Kidney capillary endothelial cell (primary cell): ENCODE measurements at places on chromosomes 7 and 10.

- no peak for DNase-seq
These were observed 393.1 kb downstream of the EXOC4 start for GRCh38 chr7:133645884-133646391.

- DNase-seq = peak; percentile 78
These were observed 27.9 kb downstream of the MTURN start for GRCh38 chr7:30162622-30163124.

DNA sequence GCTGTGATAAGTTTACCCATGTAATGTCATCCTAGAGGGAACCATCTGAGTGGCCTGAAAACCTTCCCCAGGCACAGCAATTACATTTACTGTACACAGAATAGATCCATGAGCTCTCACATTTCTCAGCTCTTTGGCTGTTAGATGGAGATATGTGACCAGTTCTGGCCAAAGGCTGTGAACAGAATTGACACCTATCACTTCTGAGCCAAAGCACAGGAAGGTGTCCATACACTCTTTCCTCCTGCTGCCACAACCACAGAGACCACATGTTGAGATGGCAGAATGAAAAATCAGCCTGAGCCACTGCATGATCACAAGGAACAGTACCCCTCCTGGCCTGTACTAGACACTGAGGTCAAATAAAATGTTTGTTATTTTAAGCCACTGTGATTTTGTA lies 44.3 kb upstream of the ATOH7 start:
- DNase-seq = no peak

DNA sequence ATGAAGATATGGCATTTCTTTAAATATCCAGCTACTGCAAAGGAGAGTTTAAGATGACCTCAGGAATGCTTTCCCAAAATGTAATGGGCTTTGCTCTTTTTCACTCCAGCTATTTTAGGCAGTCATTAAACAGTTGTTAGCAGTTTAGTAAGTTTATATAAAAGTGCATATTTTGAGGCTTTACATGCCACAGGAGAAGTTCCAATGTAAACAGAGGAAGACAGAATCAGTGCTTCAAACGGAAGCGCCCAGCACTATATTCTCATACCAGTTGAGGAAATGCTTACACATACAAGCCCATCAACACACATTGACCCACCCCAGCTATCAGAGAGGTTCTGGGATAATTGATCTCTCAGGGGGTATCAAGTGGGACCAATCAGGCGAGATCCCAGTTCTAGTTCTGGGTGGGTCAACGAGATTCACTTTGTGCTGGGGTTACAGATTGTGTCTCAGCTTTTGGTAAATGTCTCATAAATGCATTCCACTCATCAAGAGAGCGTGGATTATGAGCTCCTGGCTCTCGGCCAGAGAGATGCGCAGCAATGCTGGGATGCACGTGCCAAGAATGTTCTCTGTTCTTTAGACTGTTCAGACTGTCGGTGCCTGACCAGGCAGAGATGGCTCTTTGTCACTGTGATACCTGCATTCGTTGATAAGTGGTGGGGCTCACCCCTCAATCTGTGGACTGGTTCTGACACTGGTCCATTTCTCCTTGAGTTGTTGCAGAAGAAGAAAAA lies 55.0 kb downstream of the CACNB2 start:
- DNase-seq = no peak

DNA sequence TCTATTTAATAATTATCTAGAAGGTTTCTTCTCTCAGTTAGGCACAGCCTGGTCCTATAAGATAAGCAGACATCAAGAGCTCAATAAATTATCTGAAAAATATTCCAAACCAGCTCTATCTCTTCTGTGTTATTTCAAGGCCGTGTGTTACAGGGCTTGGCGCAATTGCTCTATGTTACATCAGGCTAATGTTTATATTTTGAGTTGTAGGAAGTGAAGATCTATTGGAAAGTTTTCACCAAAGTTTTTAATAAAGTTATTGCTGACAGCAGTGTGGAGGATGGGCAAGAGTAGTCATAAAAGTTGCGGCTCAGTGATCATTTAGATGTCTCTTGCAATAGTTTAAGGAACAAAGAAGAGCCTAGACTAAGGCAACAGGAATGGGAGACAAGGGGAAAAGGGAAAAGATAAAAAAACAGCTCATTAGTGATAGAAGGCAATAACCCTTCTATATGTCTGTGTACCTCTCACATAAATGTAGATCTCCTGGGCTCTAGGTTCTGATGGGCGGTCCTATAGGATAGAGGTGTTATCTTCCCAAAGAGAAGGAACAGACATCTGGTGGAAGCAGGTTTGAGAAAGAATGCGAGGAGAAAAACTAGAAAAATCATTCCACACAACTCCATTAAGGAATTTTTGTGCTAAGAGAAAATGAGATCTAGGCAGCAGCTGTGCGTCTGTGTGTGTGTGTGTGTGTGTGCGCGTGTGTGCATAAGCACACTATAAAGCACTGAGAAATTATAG lies 5.9 kb upstream of the ANKRD7 start:
- DNase-seq = no peak

DNA sequence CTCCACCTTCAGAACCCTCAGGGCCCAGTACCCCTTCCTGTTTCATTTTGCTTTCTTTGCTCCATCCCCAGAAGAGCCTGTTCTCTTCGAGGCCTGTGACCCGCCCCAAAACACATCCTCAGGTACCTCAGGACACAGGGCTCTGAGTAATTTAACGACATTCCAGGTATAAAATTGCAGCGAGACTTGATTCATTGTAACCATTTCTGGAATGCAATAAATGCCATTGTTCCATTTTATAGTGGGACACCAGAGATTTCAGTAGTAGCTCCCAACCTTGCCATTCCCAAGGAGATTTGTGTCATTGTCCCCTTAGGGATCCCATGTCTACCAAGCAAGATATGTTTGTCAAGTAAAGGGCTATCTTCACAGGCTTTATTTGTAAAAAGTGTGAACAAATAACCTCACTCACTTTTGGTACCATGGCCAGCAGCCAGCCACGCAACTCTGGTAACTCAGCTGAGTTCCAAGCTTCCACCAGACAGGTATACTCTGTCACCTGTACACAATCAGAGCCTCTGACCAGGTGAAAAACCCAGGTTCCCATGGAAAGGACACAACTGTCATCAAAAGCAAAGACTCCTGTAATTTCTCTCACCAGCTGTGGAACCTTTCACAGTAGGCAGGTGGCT lies 441.3 kb downstream of the PLXNA4 start:
- DNase-seq = no peak

GRCh38 chr10:123677556-123677955 lies 11.4 kb downstream of the GPR26 start:
- DNase-seq = no peak

DNA sequence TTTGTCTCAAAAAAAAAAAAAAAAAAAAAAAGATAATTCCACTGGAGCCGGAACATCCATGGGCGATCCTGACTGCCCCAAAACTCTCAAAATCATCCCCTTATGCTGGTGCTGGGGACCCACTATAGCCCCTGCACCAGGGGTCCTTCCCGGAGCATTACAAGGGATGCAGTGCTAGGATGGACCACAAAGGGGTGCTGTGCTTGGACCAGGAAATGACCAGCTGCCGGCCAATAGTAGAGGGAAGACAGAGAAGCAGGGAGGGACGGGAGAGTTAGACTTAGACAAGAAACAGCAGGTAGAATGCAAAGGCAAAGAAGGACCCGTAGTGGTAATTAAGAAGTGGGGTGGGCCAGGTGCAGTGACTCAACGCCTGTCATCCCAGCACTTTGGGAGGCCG lies 40.5 kb downstream of the RCC1L start:
- DNase-seq = no peak

- DNase-seq = no peak
These were observed 267.0 kb downstream of the FRMD4A start for GRCh38 chr10:14063531-14064285.

DNA sequence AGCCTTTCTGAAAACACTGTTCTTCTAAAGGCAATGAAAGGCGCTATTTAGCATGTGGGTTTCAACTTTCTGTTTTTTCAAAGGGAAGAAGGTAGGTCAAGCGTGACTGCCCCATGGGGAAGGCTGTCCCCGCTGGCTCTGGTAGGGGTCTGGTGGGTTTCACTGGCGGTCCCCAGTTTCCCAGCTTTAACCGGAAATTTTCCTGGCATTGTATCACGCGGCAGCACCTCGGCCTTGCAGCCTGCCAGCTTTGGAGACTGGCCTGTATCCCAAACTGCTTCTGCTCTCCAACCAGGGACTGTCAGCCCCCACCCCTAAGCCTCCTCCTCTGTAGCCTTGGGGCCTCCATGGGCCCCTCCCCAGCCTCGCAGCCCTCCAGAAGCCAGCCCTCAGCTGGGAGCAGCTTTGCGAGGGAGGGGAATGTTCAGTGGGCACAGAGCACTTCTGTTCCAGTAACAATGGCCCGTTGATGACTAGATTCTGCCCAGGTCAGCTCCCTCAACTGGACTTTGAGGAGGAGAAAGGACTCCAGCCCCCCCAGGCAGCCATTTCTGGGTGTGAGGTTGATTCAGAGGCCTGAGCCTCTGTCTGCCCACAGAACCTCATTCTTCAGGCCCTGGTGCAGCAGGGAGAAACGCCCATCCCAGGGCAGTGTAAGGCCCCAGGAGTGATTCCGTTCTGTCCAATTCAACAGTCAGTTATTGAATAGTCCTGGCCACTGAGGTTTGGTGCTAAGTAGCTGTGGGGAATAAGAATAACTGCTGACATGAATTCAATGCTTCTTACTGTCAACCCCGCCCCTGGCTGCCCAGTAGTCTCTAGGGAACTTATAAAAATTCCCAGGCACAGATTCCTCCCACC lies 17.1 kb downstream of the CHST3 start:
- no peak for DNase-seq

DNA sequence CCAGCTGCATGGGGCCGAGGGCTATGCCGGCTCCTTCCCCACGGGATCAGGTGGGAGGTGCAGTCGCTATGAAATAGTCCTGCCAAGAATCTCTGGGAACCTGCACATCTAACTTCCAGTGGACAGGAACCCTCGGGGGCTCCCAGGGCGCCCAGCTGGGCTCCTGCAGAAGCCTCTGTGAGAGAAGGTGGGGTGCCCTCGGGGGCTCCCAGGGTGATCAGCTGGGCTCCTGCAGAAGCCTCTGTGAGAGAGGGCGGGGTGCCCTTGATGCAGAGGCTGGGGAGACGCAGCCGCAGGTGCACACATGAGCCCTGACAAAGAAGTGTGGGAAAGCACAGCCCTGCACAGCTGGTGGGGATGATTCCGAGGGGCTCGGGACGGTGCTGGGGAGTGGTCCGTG lies 5.9 kb downstream of the VENTX start:
- no peak for DNase-seq

GRCh38 chr7:14228341-14228740 lies 238.9 kb upstream of the ETV1 start:
- no peak for DNase-seq

DNA sequence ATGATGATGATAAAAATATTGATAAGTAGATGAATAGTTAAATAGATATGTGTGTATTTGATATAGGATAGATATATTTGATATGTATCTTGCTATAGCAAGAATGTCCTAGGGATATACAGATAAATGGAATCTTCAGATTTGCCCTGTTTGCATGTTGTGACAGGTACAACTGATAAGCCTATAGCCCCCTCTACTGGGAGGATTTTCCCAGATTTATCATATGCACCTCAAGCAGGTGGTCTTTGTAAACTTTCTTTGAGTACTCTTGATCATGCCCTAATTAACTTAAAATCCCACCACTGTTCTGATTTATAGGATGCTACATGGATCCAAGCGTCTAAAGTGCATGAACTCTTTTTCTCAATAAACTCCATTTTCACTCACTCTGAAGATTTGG lies 1050.7 kb downstream of the SORCS3 start:
- DNase-seq = no peak

DNA sequence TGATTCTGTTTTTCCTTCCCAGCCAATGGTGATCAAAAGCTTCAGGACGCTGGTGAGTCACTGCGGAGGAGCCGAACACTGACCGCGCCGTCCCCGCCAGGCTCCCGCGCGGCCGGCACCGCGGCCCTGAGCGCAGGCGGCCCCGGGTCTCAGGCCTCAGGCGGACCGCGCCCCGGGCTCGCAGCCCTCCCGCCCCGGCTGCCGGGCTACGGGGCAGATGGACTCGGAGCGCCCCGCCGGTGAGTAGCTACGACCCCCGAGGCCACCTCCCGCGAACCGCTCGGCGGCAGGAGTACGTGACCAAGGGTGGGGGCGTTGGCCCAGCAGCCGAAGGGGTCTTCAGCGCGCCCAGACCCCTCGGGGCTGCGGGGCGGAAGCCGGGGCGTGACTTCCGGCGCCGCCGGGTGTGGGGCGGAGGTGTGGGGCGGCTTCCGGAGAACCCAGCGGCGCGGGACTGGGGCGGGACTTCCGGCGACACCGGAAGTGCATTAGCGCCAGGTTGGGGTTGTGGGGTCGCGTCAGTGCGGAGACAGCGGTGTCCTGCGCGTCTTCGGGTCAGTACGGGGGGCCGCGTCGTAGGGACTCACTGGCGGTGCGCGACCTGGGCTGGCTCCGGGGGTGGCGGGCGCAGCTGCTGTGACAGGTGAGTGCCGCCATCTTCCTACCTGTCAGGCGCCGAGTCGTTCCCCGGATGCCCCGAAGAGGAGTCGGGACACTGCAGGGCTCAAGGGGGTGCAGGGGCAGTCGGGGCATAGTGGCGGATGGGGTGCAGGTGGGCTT lies at the start of gene WDR37:
WDR37 (plus strand) TSS at position 60 of the 780 bp plus-strand sequence. CDS start 15,771 bp downstream, outside the sequence.
- peak; percentile 79 for DNase-seq

GRCh38 chr7:87075671-87076404 lies 16.4 kb upstream of the ELAPOR2 start:
- no peak for DNase-seq

GRCh38 chr10:112535531-112535951 lies 88.5 kb downstream of the VTI1A start:
- no peak for DNase-seq

GRCh38 chr10:105706281-105707026 lies 1065.4 kb downstream of the SORCS3 start:
- no peak for DNase-seq

GRCh38 chr7:28078036-28078901 lies 102.3 kb downstream of the JAZF1 start:
- peak; percentile 54 for DNase-seq

- no peak for DNase-seq
These were observed 121.2 kb upstream of the PITRM1 start for GRCh38 chr10:3293581-3294431.

DNA sequence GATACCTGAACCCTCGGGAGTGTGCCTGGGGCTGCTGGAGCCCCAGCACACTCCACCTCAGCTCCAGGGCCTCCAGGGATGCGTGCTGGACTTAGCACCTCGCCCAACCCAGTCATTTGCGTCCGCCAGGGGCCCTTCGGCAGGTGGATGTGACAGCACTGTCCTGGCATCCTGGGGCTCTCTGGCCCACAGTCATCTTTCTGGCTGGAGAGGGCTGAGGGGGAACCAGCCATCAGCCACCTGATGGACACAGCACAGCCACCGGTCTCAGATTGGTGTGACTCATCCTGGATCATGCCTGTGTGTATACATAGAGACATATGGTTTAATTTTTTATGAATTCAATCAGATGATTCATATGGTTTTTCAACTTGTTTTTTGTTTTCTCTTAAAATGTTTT lies 11.1 kb downstream of the ZNF775 start:
- no peak for DNase-seq

- DNase-seq = peak; percentile 8
These were observed 12.3 kb upstream of the ENO4 start for GRCh38 chr10:116836902-116837523.
